Right atrium auricular region (tissue), 2 donors: ENCODE measurements at places on chromosomes 12 and 14. TPM values are rescaled to one million over a fixed set of nuclear protein-coding genes. Genes with fewer than 3 reads are reported as not detected.

DNA sequence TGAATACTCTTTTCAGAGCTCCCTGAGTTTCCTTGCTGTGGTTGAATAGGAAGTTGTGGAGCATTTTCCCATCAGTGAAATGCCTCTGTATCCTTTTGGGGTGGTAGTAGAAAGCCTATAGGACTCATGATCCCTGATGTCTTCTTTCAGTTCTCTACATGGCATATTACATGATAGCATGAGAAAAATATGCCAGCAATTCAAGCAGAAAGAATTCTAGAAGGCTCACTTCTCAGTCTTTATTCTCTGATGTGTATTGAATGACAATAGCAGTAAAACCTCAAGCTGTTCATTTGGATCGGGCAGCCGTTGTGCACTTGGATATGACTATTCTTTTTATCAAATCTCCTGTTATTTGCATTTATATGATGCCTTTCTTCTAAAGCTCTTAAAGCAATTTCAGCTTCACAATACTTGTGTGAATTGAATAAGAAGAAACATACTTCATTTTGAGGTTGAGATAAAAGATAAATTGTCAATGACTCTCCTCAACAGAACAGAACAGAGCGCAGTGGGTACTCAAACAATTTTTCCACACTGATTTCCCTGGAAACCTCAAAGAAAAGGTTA, 251.5 kb upstream of the FBXO33 start:
- no peak for DNase-seq

DNA sequence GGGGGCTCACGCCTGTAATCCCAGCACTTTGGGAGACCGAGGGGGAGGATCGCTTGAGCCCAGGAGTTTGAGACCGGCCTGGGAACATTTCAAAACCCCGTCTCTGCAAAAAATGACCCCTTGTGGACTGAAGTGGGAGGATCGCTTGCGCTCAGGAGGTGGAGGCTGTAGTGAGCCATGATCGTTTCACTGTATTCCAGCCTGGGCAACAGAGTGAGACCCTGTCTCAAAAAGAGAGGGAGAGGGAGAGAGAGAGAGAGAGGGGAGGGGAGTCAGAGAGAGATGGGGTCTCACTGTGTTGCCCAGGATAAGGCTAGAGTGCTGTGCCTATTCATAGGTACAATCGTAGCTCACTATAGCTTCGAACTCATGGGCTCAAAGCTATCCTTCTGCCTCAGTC, 2.8 kb downstream of the FGD4 start:
- DNase-seq = no peak

Gene HOXC10
- not detected for total RNA-seq

Gene NKX2-1
- total RNA-seq = not detected

Gene SLC10A1
- total RNA-seq = not detected

Gene CNTN1
- total RNA-seq = 0.16 TPM
